ENCODE measurements at places on chromosomes 11 and 22.
A peak's percentile ranks its signal among the peaks of the same experiment; 100 is the strongest.

GRCh38 chr11:62129590-62130282 is 5.9 kb downstream of the INCENP start:
- no peak for DNase-seq

DNA sequence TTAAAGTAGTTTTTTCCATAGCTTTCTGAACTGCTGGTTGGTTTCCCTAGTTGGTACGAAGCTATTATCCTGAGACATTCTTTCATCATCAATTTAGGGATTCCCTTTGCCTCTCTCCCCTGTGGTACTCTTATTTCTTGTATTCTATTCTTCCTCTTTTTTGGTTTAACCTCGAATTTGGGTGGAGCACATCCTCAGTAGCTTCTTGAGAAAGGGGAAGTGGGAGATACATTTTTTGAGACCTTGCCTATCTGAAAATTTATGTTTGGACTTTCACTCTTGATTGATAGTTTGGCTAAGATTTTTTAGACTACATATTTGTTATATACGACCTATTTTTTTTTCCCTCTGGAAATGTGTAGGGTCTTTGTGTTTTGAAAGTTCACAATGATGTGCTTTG is 121.7 kb upstream of the ZBED5 start:
- no peak for DNase-seq

- no peak for DNase-seq
Observed at GRCh38 chr22:20957683-20958431, 9.2 kb upstream of the AIFM3 start.

DNA sequence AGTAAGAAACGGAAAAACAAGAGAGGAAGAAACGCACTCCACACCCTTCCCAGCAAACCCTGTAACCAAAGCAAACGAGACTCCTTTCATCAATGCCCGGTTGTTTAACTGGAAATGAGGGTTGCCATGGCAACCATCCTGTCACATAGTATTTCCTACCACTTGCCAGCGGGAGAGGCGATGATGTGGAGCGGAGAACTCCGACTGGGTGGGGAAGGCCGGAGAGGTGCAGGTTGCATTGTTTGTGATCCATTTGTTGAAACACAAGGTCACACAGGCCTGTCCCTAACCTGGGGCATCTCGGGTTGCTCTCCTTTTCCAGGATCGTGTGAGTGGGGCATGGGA is 609.9 kb downstream of the BUD13 start:
- no peak for DNase-seq

- DNase-seq: no peak
Observed at GRCh38 chr22:48403521-48404403, 1423.9 kb downstream of the BRD1 start.

- DNase-seq: no peak
Observed at GRCh38 chr22:38442967-38443627, 11.9 kb downstream of the KCNJ4 start.

DNA sequence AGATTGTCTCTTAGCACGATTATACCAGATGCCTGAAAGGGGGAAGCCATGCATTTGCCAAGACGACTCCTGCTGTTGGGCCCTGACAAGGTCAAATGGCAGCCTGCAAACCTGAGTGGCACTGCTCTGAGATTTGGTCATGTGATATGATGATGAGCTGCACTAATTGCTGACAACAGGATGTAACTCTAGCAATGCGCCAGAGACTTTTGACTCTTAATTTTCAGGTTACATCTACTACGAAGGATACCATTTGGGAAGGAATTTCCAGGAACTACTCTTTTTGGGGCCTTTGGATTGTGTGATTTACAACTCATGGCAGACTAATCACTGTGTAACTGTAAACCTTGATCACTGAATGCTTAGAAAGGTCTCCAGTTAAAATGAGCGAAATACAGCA is 13.1 kb downstream of the TREH start:
- peak; percentile 39 for DNase-seq

GRCh38 chr11:31995032-31995431 is 95.8 kb upstream of the RCN1 start:
- DNase-seq: peak; percentile 75

Measured in NCI-H524 treated with DMSO at 0.1 percent for 48 hours (cell line).